ENCODE measurements at places on chromosomes 2 and 18. TPM values are rescaled to one million over a fixed set of nuclear protein-coding genes. Genes with fewer than 3 reads are reported as not detected.

PJVK gene
- not detected for total RNA-seq

RUFY4 gene
- not detected for total RNA-seq

CIB4 gene
- total RNA-seq: not detected

NT5DC4 gene
- not detected for total RNA-seq

LHCGR gene
- not detected for total RNA-seq

NPPC gene
- total RNA-seq: not detected

PID1 gene
- 4.3 TPM for total RNA-seq
